ENCODE measurements at places on chromosomes 5 and 9.
A peak's percentile ranks its signal among the peaks of the same experiment; 100 is the strongest.

GRCh38 chr9:80175286-80176150 is 603.8 kb downstream of the TLE4 start:
- DNase-seq = peak; percentile 21

DNA sequence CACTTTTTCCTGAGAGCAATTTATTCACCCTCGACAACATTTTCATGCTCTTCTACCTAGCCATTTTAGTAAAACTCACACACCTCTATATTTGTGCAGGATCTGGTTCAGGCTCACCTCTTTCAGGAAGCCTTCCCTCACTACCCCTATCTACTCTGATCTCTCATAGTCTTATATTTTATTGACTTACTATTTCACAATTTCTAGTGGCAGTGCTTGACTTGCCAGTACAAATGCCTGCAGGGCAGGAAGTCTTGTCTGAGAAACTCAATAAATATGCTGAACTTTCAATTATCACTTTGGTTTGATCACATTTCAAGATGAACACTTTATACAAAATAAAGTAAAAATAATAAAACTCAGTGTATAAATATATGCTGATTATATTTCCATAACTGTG is 226.8 kb downstream of the CETN3 start:
- no peak for DNase-seq

DNA sequence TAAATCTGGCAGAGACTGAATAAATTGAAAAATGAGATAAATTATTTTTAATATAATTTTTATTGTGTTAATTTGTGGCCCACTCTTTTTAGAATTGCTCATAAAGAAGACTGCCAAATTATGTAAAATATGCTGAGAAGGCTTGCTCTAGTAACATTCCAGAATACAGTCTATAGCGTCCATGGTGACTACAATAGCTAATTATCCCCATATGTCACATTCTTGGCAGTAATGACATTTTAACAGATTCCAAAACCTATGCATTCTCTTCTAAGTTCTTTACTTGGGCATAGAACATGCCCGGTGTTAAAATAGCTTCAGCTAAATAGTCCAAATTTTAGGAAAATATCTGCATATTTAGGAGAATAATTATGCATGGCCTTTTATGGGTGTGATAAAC is 697.0 kb upstream of the SEMA6A start:
- no peak for DNase-seq

- DNase-seq = no peak
These were observed 34.7 kb downstream of the MARCHF3 start for GRCh38 chr5:126995689-126996088.
